ENCODE measurements at places on chromosomes 13 and 19. TPM values are rescaled to one million over a fixed set of nuclear protein-coding genes. Genes with fewer than 3 reads are reported as not detected.

The ZNF567 gene
- 11.7 TPM for total RNA-seq

The GIPC3 gene
- not detected for total RNA-seq

The PTGER1 gene
- total RNA-seq: 0.86 TPM

The PALM gene
- 9.3 TPM for total RNA-seq

The ARL11 gene
- total RNA-seq: not detected

The CIC gene
- total RNA-seq: 24.6 TPM

The ELL gene
- 13.8 TPM for total RNA-seq

The FAM216B gene
- not detected for total RNA-seq

The KCNRG gene
- total RNA-seq: 0.22 TPM

The BRME1 gene
- 0.65 TPM for total RNA-seq

The ZNF625 gene
- total RNA-seq: 12.9 TPM

Measured in articular chondrocyte of knee joint (primary cell).